ENCODE measurements at places on chromosomes 2 and 18.

DNA sequence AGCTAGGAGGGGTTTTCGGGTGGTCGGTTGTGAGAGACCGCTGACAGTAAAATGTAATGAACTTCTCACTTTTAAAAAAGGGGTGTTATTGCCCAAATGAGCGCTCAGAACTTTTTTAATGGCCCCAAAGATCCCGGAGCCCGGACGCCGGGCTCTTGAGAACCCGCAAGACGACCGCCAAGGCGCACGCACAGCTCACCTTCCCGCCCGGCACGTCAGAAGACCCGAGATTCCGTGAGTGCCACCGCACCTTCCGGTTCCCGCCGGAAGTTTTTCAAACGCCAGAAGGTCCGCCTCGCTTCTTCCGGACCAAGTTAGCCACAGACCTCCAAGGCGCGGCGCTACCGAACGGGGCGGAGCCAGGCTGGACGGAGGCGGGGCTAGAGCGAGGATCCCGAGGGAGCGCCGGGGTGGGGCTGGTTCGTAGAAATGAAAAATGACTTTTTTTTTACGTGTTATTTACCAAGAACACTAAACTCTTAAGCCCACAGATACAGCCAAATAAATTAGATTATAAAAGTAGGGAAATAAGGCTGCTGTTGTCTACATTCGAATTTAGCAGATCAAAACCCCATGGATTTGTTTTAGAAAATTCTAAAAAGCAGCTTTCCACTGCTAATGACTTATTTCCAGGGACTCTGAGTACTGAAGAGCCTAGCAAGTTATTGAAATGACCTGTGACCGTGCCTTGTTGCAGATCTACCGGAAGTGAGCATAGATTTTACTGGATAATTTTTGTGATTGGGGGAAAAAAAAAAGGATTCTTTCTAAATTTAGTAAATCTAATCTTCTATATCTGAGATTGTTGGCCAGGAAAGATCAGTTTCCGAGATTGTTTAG lies at the start of gene SRBD1:
TSS of gene SRBD1 (minus strand) at position 248 of the 840 bp plus-strand sequence. CDS start 5,826 bp downstream, outside the sequence.
- DNase-seq = peak; percentile 94

DNA sequence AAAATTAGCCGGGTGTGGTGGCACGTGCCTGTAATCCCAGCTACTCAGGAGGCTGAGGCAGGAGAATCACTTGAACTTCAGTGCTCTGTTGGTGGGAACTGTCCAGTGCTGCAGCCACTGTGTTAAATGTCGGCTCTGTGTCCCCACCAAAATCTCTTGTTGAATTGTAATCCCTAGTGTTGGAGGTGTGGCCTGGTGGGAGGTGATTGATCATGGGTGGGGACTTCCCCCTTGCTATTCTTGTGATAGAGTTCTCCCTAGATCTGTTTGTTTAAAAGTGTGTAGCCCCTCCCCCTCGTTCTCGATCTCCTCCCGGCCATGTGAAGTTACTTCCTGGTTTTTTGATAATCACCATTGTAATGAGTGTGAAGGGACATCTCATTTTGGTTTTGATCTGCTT lies 9.8 kb upstream of the RPL31 start:
- DNase-seq = no peak

GRCh38 chr2:166240387-166241313 lies 112.8 kb upstream of the SCN1A start:
- no peak for DNase-seq

DNA sequence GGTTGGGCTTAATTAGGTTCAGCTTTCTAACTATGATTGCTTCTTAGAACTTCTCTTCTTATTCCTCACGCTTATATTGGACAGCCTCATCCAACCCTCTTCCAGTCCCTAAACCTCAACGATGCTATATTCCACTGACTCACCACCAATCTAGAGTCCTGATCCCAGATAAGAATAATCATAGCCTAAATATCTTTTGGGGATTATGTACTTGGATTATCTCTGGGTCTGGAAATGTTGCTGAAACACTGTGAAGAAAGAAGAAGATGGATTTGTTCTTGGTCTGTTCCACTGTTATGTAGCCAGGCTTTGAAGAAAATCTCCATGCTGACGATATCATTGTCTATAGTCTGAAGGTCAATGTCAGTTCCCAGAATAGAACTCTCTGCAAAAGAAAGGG lies 26.9 kb downstream of the DOK1 start:
- no peak for DNase-seq

- DNase-seq = no peak
Observed at GRCh38 chr2:169659320-169659719, 34.9 kb downstream of the CFAP210 start.
